T-helper 2 cell treated with Interferon-gamma antibody and Interleukin-4, amounts not matched to agents 100 ng/mL and 5 ng/mL, for 36 hours (primary cell): ENCODE measurements at places on chromosomes 2 and 18. TPM values are rescaled to one million over a fixed set of nuclear protein-coding genes. Genes with fewer than 3 reads are reported as not detected.

The CNDP1 gene
- 0.25 TPM in 1 of 2 replicates, not detected in the other for total RNA-seq

The ANTXR1 gene
- total RNA-seq, result 0.02 TPM in 1 of 2 replicates, not detected in the other

The STRADB gene
- total RNA-seq, result 14.4 and 18.1 TPM in 2 replicates

The STK39 gene
- total RNA-seq, result 51.9 and 53.8 TPM in 2 replicates

The CFC1 gene
- total RNA-seq, result not detected in 2 replicates

The DYSF gene
- not detected in 2 replicates for total RNA-seq

The PTPRM gene
- total RNA-seq, result 4.2 and 6.9 TPM in 2 replicates

The CNRIP1 gene
- not detected in 2 replicates for total RNA-seq

The ST8SIA3 gene
- total RNA-seq, result not detected in 2 replicates

The CDKL4 gene
- total RNA-seq, result 0.59 and 0.80 TPM in 2 replicates

The MREG gene
- total RNA-seq, result 7.1 and 9.0 TPM in 2 replicates

The GCG gene
- total RNA-seq, result not detected in 2 replicates

The CHRNG gene
- total RNA-seq, result not detected in 2 replicates

The AP1S3 gene
- total RNA-seq, result 8.8 and 10.8 TPM in 2 replicates

The ATP8B1 gene
- not detected in 2 replicates for total RNA-seq

The DLGAP1 gene
- total RNA-seq, result not detected in 2 replicates

The PJVK gene
- 1.7 and 2.3 TPM in 2 replicates for total RNA-seq

The ALPP gene
- total RNA-seq, result not detected in 2 replicates

The ABI2 gene
- total RNA-seq, result 24.5 and 27.0 TPM in 2 replicates

The CCDC74A gene
- total RNA-seq, result 1.9 and 2.8 TPM in 2 replicates

The OTOF gene
- 12.1 TPM in 2 replicates for total RNA-seq

The MAL gene
- 184 and 187 TPM in 2 replicates for total RNA-seq

The DCDC2C gene
- total RNA-seq, result not detected in 2 replicates

The FNDC4 gene
- total RNA-seq, result not detected in 2 replicates

The GPAT2 gene
- 12.9 and 13.0 TPM in 2 replicates for total RNA-seq

The CDH7 gene
- total RNA-seq, result not detected in 2 replicates

The SERPINB12 gene
- total RNA-seq, result not detected in 2 replicates

The FBLN7 gene
- total RNA-seq, result 8.2 and 9.0 TPM in 2 replicates

The ITGA4 gene
- 311 and 312 TPM in 2 replicates for total RNA-seq

The AGXT gene
- total RNA-seq, result not detected in 2 replicates

The COL5A2 gene
- 0.27 and 0.52 TPM in 2 replicates for total RNA-seq

The CCDC85A gene
- total RNA-seq, result not detected in 2 replicates

The FAM237A gene
- total RNA-seq, result not detected in 2 replicates

The GBX2 gene
- total RNA-seq, result not detected in 2 replicates

The AMER3 gene
- not detected in 2 replicates for total RNA-seq

The RNF144A gene
- 36.4 and 43.8 TPM in 2 replicates for total RNA-seq

The SCYGR4 gene
- not detected in 2 replicates for total RNA-seq

The CARF gene
- 7.0 and 8.0 TPM in 2 replicates for total RNA-seq

The ERCC3 gene
- total RNA-seq, result 55.7 and 58.6 TPM in 2 replicates

The TEKT4 gene
- 0.39 and 0.59 TPM in 2 replicates for total RNA-seq

The TWIST2 gene
- total RNA-seq, result not detected in 2 replicates
